HFFc6 (cell line): ENCODE measurements at places on chromosomes 1 and 21. TPM values are rescaled to one million over a fixed set of nuclear protein-coding genes. Genes with fewer than 3 reads are reported as not detected.

GRCh38 chr21:19122356-19122755, 718.8 kb upstream of the TMPRSS15 start:
- DNase-seq = no peak

DNA sequence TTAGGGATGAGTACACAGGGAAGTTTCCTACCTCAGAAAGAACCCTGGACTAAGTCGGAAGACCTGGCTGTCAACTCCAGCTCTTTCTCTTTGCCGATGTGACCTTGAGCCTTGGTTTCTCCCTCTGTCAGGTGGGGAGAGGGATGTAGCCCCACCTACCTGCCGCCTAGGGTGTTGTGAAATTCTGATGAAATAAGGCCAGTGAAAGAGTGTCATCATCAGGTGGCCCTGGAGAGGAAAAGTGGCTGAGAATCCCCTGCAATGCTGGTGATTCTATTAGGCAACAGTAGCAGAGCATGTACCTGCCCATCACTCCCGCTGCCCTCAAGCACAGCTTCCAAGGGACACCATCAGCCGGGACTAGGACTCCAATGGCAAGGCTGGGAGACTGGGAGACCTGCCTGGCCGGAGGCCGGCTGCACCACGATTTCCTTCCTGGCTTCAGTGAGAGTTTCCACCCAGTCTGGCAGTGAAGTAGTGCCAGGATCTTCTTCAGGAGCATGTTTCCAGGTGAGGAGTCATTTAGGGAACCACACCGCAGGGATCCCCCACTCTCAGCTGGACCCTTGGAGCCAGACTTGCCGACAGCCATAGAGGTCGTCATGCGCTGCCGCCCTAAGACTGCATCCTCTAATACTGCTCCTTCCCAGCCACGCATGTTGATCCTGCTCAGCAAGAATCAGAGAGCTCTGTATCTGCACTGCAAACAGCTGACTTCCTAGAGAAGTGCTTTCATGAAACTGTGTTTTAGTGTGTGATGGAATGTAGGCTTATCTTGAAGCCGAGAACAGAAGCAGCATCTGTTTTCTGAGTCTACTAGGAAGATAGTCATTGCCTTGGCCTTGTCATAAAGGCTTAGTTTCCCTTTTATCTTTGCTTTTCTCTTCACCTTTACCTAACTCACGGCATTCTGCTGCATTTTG, 88.0 kb upstream of the F3 start:
- no peak for DNase-seq

Gene TRIM46
- 6.4 to 8.7 TPM (median 7.2 TPM) in 3 replicates for total RNA-seq

Gene CDA
- total RNA-seq = 10.3 and 13.3 TPM in 2 replicates

Gene LCE1A
- total RNA-seq = not detected in 3 replicates
